ENCODE measurements at places on chromosomes 3 and 15. TPM values are rescaled to one million over a fixed set of nuclear protein-coding genes. Genes with fewer than 3 reads are reported as not detected.

The ANKRD34C gene
- total RNA-seq: not detected

The SLC24A5 gene
- not detected for total RNA-seq

GRCh38 chr15:29789871-29790270, 32.4 kb downstream of the TJP1 start:
- no peak for DNase-seq

GRCh38 chr3:183033746-183034145, 53.4 kb upstream of the DCUN1D1 start:
- DNase-seq: no peak

- no peak for DNase-seq
Measured at GRCh38 chr3:165669504-165669903, 167.7 kb downstream of the BCHE start.

DNA sequence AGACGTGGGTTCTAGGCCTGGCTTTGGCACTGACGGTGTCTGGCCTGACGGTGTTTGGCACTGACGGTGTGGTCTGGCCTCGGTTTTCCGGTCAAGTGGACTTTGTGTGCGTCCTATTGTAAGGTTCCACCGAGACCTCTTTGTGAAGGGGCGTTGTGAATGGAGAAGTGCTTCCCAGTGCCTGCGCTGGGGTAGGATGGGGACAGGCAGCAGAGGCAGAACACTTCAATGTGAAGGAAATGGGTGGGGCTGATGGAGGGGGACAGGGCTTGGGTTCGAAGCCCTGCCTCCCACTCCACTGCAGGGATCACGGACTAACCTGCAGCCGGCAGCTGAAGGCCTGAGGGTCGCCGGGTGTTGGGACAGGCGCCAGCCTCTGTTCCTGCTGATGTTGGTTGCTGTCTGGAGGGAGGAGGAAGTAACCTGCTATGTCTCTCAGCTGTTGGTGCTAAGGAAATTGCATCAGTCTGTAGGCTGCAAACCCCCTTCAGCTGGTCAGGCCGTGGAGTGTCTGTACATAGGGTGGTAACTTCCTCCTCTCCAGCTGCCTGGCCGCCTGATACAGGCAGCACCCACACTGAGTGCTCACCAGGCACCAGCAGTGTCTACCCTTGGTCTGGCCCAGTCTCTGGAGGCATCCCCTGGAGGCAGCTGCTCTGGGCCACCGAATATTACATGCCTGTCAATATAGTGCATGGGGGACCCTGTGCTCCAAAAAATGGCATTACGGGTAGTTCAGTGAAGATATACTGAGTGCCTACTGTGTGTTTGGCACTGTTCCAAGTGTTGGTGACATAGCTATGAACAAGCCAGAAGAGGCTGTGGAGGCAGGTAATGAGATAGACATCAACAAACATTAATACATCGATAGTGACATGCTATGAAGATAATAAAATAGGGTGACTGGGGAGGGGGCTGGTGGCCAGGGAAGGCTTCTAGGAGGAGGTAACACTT, 1.1 kb downstream of the TM6SF1 start:
- peak; percentile 59 for DNase-seq

DNA sequence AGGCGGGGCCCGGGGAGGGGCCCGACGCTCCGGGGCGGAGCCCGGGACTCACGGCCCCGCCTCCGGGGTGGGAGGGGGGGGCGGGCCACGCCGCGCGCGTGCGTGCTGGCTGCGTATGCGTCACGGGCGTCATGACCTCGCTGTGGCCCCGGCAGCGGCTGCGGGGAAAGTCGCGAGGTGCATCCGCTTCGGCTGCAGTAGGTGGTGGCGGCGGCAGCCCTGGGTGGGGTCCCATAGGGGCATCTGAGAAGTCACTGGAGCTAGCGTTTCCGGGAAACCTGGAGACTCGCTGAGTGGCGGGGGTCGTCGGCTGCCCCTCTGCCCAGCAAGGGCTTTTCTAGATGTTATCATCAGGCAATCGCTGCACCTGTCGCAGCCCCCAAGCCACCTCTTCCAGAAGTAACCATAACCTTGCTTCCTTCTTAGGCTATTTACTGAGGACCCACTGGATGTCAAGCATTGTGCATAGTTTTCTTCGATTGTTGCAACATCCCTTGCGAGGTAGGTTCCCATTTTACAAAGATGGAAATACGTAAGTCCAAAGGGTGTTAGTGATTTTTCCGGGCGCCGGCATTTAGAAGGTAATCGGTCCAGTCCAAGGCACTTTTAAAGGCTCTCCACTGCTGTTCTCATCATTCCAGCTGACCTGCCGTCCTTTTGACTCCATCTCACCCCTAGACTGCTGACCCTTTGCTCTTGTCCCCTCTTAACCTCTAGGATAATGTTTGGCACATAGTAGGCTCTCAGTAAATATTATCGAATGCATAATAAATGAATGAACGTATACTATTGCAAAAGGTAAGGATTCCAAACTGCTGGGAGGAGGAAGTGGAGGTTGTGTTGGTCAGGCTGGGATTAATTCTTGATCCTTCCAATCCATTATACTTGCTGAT, at the start of gene GDPGP1:
TSS of gene GDPGP1 (plus strand) at position 114 of the 893 bp plus-strand sequence. CDS start 6,700 bp downstream, outside the sequence.
- no peak for DNase-seq

- DNase-seq: no peak
Measured at GRCh38 chr3:24199300-24199699, 254.2 kb downstream of the NR1D2 start.

DNA sequence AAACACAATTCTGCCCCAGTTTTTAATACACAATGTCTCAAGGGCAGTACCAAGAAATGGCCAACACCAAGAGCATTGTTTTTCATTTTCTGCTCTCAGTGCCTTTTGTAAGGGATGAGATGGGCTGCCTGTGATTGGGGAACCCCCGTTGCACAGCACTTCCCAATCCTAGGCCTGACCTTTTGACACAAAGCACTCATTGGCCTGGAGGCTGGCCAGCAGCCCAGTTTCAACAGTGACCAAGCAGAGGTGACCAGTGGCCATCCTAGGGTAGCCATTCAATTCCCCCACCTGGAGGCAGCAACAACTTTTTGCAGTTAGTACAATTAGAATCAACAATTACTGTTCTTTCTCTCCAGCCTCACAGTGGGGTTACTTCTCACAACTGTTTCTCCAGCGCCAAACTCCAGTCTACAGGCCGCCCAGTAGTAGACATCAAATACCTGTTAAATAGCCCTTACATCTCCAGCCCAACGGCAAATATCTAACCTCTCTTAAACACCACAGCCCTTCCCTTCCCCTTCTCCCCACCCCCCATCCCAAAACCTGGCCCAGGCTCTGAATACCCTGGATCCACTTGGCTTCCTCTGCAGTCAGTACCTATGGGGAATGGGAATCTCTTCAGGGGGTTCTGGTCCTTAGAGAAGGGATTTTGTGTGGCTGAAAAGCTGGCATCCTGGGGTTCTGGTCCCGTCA, 8.9 kb upstream of the LRRC2 start:
- DNase-seq: no peak
